ENCODE measurements at places on chromosomes 5 and 9. TPM values are rescaled to one million over a fixed set of nuclear protein-coding genes. Genes with fewer than 3 reads are reported as not detected.

Gene SPATA31D4
- not detected for polyA plus RNA-seq

Gene DHX29
- 19.5 TPM for polyA plus RNA-seq

Gene HACD4
- 7.5 TPM for polyA plus RNA-seq

Gene SVEP1
- polyA plus RNA-seq = not detected

Gene FNIP1
- polyA plus RNA-seq = 26.8 TPM

Gene NIPBL
- 47.4 TPM for polyA plus RNA-seq

Gene ARHGEF37
- 0.95 TPM for polyA plus RNA-seq

Gene RAB14
- polyA plus RNA-seq = 42.2 TPM

Gene MYMK
- polyA plus RNA-seq = not detected

Gene AQP3
- 0.52 TPM for polyA plus RNA-seq

Gene CAMK4
- 0.40 TPM for polyA plus RNA-seq

Gene PCDHGA5
- not detected for polyA plus RNA-seq

Gene ESM1
- polyA plus RNA-seq = not detected

Gene NPM1
- polyA plus RNA-seq = 645 TPM

Gene SV2C
- not detected for polyA plus RNA-seq

Gene IL5
- polyA plus RNA-seq = not detected

Gene MEIKIN
- not detected for polyA plus RNA-seq

Gene PDGFRB
- 0.12 TPM for polyA plus RNA-seq

Gene TRIM36
- polyA plus RNA-seq = not detected

Gene PCDHGB2
- 0.27 TPM for polyA plus RNA-seq

Gene SLCO6A1
- polyA plus RNA-seq = 0.17 TPM

Gene CDC25C
- not detected for polyA plus RNA-seq

Gene WHRN
- polyA plus RNA-seq = 0.27 TPM

Gene HARS2
- 25.1 TPM for polyA plus RNA-seq

Gene IGIP
- polyA plus RNA-seq = not detected

Gene SLC34A1
- not detected for polyA plus RNA-seq

Gene PHF24
- polyA plus RNA-seq = not detected

Gene SMIM33
- polyA plus RNA-seq = not detected

Gene TEX48
- polyA plus RNA-seq = not detected

Gene TLR4
- polyA plus RNA-seq = 2.1 TPM

Gene FUT7
- polyA plus RNA-seq = 7.4 TPM

Gene TUBB4B
- polyA plus RNA-seq = 53.2 TPM

Gene PTGER4
- polyA plus RNA-seq = 55.1 TPM

Gene C9orf57
- not detected for polyA plus RNA-seq

Gene GMCL2
- polyA plus RNA-seq = not detected

Gene CETN3
- 12.8 TPM for polyA plus RNA-seq

Gene PTGES2
- polyA plus RNA-seq = 47.1 TPM

Gene MVB12B
- polyA plus RNA-seq = 2.3 TPM

Gene CCDC180
- polyA plus RNA-seq = 0.20 TPM

Gene ADAM19
- polyA plus RNA-seq = 47.8 TPM

Gene PLEKHG4B
- not detected for polyA plus RNA-seq

Gene BTNL9
- polyA plus RNA-seq = 0.66 TPM

Gene ROR2
- not detected for polyA plus RNA-seq

Gene SPATA6L
- polyA plus RNA-seq = not detected

Gene CNTNAP3B
- not detected for polyA plus RNA-seq

Gene TMEM203
- 143 TPM for polyA plus RNA-seq

Gene SPINK5
- not detected for polyA plus RNA-seq

Gene BTNL8
- not detected for polyA plus RNA-seq

Gene PCDHGA8
- not detected for polyA plus RNA-seq

Gene CTXN3
- not detected for polyA plus RNA-seq

Gene PCDHGB5
- polyA plus RNA-seq = not detected

Gene ANKRD18A
- polyA plus RNA-seq = not detected

Gene FAM153A
- not detected for polyA plus RNA-seq

Gene MOB3B
- polyA plus RNA-seq = 15.9 TPM

Gene PSMB7
- polyA plus RNA-seq = 161 TPM
